Activated T-cell treated with anti-CD3 and anti-CD28 coated beads for 24 hours (primary cell): ENCODE measurements at places on chromosomes 5 and 9.

GRCh38 chr5:73810429-73810828 lies 184.4 kb downstream of the ARHGEF28 start:
- DNase-seq = no peak

GRCh38 chr5:43619911-43620310 lies 16.9 kb downstream of the NNT start:
- DNase-seq = no peak

DNA sequence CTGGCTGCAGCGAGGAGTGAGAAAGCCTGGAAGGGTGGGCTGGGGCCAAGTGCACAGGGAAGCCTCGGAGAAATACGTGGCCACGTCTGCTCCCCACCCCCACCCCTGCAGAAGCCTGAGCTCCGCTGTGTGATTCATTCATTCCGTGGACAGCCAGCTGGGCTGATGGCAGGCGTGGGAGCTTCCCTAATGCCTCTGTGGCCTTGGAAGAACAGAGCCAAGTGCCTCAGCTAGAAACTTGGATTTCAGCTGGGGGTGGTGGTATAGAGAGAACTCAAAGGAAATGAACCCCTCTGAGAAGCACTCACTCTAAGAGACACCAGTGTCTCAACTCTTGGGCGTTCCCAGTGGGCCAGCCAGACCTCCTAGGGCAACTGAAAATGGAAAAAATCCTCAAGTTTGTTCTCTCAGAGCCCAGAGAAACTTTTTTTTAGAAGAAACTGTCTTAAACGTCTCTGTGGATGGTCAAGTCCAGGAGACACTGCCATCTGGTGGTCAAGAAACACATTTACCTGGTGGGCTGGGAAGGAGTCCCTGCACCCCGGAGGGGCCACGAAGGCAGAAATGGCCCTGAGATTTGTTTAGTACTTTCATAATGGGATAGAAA lies 18.0 kb downstream of the ATOX1 start:
- peak; percentile 23 for DNase-seq

GRCh38 chr9:122403381-122404000 lies 32.7 kb downstream of the PTGS1 start:
- DNase-seq = no peak

DNA sequence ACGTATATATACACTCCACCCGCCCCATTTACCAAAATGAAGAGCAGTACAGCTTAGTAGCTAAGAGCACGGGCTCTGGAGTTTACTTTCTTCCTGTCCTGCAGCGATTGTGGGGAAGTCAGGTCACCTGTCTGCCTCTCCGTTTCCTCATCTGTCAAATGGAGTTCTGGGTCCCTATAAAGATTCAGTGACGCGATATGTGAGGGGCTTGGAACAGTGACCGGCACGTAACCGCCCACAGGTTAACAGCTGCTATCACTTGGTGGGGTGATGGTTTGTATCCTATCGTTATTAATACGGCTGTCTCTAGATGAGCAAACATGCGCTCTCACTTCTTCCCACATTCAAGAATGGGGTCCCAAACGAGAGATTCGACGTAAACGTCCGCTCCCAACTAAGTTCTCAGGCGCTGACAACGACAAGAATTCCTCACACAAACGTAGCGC lies 426 bp downstream of the FAM114A2 start:
- peak; percentile 26 for DNase-seq

DNA sequence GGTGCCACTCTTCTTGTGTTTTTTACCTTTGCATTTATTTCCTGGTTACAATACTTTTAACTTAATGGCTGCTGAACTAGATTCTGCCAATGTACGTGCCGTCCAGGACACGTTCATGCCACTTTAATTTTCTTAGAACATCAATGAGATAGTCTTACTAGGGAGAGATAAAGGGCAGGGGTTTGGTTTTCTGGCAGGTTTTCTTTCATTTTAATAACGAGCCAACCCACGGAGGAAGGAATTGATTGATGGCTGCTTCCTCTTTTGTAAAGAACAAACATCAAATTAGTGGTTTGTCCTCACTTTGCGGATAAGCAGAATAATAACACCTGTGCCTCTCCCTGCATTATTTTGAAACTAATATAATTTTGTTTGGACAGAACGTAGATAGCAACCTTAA lies 135.7 kb downstream of the DOCK8 start:
- no peak for DNase-seq

DNA sequence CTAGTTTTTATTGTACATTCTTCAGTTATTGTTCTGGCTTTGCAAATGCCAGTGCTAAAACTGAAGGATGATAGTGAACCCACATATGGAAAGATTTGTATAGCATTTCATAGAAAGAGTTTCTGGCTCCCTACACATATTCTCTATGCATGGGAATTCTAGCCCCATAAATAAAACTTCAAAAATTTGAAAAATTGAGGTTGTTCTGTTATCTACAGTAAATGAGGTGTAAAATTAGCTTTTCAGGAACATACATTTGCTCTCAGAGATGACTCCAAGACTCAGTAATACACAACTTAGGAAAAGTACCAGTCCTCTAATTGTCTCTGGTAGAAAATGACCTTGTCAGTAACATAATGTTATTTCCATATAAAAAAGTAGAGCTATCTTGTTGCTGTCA lies 80.2 kb upstream of the DPYSL3 start:
- DNase-seq = no peak

- no peak for DNase-seq
Measured at GRCh38 chr9:7984203-7984602, 184.6 kb upstream of the DMAC1 start.
